Stimulated activated CD8-positive, alpha-beta memory T cell treated with anti-CD3 and anti-CD28 coated beads, Interleukin-4, amount 100 ng/mL, for 1 hour (primary cell): ENCODE measurements at places on chromosomes 12 and 14.

- no peak for DNase-seq
These were observed 88.7 kb downstream of the APAF1 start for GRCh38 chr12:98733667-98734350.

DNA sequence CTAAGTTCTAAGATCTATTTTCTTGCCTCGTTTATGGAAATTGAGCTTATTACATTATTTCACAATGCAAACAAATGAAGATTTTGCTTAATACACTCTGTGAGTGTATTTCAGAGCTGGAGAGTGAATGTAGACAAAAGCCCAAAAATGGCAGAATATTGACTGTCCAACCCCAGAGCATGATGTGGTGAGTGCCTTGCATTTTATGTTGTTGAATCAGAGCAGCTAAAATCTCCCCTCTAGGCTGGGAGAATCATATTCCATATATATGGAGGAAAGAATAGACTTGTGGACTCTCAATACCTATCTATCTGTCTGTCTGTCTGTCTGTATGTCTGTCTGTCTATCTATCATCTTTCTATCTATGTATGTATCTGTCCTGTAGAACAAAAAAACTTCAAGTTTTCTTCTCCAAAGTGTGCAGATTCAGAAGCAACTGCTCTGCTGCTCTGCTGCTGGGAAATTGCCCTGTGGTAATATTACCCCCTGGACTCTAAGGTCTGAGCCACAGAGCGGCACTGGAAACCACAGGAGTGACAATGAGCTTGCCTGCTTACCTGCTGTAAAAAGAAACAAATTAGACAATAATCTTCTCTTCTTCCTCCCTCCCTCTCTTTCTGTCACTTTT lies 209.4 kb upstream of the PRICKLE1 start:
- no peak for DNase-seq

DNA sequence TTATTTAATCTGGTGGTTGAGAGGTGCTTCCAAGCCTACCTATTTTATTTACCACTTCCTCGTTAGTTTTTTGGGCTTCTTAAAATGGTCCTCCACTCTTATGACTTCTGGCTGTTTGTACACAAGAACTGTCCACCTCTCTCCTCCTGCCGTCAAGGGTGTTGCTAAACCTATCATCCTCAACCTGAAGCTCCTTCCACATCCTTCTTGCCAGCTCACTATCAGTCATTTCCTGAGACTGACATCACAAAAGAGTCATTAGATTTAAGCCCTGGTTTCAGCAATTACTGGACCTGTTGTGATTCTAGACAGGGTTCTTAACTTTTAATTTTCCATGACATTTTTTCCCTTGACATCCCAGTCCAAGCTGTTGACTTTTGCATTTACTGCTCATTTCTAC lies 91.9 kb downstream of the BICD1 start:
- DNase-seq = no peak

DNA sequence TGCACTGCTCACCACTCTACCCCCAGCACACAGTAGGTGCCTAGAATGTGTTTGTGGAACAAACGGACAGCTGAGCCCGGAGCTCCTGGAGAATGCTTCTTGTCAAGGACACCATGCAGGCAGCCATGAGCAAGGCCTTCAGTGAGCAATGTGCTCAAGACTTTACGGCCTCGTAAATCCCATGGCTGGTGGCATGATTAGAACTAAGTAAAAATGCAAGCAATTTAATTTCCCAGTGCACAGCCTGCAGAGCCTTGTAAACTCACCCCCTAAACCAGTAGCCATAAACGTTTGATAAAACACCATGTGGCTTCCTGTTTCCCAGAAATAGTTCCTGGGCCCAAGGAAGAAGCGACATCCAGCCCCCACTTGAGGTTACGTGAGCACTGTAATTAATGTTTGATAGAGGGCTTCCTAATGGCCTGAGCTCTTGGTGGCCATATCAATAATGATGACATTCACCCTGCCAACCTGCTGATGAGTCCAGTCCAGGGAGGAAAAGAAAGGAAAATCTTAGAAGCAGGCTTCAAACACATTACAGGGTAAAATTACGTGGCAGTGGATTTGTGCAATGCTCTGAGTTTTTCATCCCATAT lies 36.4 kb upstream of the FICD start:
- DNase-seq = no peak

- DNase-seq = no peak
These were observed 4.7 kb downstream of the DGLUCY start for GRCh38 chr14:91118511-91119068.

DNA sequence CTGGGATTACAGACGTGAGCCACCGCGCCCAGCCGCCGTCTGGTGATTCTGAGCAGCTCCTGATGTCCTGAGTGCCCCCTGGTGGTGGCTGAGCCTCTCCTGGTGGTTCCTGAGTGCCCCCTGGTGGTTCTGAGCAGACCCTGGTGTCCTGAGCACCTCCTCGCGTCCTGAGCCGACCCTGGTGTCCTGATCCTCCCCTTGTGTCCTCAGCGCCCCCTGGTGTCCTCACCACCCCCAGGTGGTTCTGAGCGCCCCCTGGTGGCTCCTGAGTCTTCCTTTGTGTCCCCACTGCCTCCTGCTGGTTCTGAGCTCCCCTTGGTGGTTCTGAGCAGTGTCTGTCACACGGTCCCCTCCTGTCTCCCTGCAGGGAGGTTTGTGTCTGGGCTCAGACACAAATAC lies 1304.9 kb downstream of the TMEM121 start:
- no peak for DNase-seq

DNA sequence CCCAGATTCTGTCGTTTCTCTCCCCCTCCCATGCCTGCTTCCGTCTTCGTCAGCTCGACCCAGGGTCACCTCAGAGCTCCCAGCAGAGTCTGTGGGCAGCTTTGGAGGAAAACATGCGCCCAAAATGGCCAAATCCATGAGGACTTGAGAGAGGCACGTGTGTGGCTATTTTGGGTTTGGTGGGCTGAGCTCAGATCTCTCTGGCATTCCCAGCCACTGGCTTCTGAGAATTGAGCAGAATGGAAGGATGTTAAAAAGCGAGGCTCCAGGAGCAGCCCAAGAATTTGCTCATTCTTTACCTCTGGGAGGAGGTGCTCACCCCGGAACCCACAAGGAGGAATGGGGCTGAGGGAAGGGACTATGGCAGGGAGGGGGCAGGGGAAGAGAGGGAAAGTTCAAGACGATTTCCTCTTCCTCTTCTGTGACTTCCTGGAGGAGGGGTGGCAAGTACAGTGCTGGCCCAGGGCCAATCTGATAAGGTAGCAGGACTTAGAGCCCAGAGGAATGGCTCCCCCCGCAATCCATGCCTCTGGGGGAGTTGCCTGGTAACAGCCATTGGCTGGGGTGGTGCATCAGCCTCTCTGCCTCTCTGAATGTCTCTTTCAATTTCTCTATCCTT lies 20.1 kb downstream of the TSPAN9 start:
- no peak for DNase-seq

GRCh38 chr12:74049348-74049747 lies 488.3 kb upstream of the ATXN7L3B start:
- no peak for DNase-seq

GRCh38 chr14:68191567-68192321 lies 372.2 kb downstream of the RAD51B start:
- no peak for DNase-seq

DNA sequence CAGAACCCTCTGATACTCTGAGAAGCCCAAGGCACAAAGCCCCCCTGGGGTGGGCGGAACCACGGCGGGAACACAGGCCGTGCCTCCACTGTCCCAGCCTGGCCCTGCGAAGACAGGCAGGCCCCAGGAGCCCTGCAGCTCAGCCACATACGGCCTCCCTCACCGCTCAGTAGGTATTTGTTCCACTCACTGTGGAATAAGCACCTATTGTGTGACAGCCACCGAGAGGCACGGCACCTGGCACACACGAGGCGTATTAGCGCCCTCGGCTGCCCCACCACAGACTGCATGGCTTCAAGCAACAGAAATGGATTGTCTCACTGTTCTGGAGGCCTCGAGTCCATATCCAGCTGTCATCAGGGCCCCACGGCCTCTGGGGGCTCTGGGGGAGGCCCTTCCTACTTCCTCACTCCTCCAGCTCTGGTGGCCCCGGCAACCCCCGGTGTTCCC lies 66.3 kb downstream of the NCOR2 start:
- no peak for DNase-seq

- DNase-seq = no peak
These were observed 55.0 kb downstream of the OSBPL8 start for GRCh38 chr12:76504606-76505005.

DNA sequence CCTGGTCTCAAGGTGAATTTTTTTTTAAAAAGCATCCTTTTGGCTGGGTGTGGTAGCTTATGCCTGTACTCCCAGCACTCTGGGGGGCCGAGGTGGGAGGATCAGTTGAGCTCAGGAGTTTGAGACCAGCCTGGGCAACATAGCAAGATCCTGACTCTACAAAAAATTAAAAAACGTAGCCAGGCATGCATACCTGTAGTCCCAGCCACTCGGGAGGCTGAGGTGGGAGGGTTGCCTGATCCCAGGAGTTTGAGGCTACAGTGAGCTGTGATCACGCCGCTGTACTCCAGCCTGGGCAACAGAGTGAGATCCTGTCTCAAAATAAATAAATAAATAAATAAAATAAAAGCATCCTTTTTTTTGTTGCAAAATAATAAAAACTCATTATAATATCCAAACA lies 12.4 kb downstream of the TSPAN9 start:
- no peak for DNase-seq

DNA sequence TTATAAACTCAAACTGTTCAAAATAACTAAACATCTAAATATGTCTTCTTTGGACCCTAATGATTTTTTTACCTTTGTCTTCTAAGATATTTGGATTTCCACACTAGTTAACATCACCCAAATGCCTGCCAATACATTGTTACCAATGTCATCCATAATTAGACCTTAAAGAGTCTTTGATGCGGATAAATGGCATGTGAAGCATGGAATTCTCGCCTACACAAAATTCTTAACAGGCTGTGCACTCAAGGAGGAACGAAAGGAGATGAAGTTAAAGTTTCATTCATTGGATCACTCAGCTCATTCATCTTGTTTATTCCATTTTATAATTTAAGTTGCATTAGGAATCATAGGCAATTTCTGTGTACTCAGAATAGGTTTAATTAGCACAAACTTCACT lies 219.7 kb downstream of the ACSS3 start:
- DNase-seq = no peak

GRCh38 chr14:50311337-50311971 lies 575 bp downstream of the L2HGDH start:
- no peak for DNase-seq
